ENCODE measurements at places on chromosomes 4 and X. TPM values are rescaled to one million over a fixed set of nuclear protein-coding genes. Genes with fewer than 3 reads are reported as not detected.

Gene SCFD2
- 36.1 TPM for total RNA-seq

Gene DAPP1
- 144 TPM for total RNA-seq

Gene NHSL2
- total RNA-seq = 0.29 TPM

Gene CTAG1A
- total RNA-seq = not detected

Gene BDH2
- 5.1 TPM for total RNA-seq

Gene SEC24B
- total RNA-seq = 32.0 TPM

Gene PPP2R2C
- total RNA-seq = not detected

Gene RXFP1
- total RNA-seq = not detected

Gene F8
- 2.0 TPM for total RNA-seq

Gene FRMPD4
- not detected for total RNA-seq
